ENCODE measurements at places on chromosomes 13 and 19. TPM values are rescaled to one million over a fixed set of nuclear protein-coding genes. Genes with fewer than 3 reads are reported as not detected.

GRCh38 chr13:78787190-78787589 lies 128.2 kb upstream of the OBI1 start:
- no peak for DNase-seq

DNA sequence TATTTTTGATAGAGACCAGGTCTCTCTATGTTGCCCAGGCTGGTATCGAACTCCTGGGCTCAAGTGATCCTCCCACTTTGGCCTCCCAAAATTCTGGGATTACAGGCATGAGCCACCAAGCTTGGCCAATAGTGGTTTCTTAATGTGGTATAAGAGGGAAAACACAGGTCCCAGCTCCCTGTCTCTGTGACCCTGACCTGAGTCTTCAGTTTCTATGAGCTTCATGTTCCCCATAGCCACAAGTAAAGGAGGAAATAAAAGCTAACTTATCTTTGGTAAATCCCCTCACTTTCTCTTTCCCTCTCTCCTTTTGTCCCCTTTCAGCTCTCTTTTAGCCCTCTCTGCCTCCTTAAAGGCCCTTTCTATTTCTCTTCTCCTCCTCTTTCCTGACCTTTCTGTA lies 50.3 kb downstream of the ABCC4 start:
- no peak for DNase-seq

DNA sequence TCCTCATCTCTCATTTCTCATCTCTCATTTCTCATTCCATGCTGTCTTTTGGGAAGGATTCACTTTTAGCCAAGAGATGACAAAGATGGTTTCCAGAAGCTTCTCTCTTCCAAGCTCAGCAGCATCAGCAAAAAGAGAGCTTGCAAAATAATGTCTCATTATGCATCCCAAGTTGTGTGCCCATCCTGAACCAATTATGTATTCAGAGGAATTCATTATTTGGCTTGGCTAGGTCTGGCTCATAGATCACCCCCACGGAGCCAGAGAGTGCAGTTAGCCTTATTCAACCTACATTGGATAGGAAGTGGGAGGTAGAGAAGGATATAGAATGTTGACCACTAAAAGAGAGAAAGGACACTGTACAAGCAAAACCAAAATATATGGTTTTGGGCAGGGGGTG lies 5.4 kb upstream of the OLFM2 start:
- DNase-seq: no peak

DNA sequence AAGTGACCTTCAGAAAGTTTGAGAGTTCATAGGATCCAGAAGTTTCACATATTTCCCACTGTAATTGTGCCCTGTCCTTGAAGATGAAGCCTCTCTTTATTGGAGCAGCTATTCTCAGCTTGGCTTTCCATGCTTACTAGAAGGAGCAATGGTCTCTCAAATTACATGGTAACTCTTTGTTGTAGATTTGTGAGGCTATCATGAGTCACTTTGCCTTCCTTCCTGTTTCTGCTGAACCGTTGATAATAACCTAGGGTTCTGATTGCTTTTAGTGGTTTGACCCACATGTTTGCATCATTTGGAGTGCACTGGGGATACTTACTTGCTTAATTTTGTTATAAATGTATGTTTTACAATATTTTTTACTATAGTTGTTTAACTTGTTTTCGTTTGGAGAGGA lies 772.9 kb upstream of the SLITRK6 start:
- DNase-seq: no peak

DNA sequence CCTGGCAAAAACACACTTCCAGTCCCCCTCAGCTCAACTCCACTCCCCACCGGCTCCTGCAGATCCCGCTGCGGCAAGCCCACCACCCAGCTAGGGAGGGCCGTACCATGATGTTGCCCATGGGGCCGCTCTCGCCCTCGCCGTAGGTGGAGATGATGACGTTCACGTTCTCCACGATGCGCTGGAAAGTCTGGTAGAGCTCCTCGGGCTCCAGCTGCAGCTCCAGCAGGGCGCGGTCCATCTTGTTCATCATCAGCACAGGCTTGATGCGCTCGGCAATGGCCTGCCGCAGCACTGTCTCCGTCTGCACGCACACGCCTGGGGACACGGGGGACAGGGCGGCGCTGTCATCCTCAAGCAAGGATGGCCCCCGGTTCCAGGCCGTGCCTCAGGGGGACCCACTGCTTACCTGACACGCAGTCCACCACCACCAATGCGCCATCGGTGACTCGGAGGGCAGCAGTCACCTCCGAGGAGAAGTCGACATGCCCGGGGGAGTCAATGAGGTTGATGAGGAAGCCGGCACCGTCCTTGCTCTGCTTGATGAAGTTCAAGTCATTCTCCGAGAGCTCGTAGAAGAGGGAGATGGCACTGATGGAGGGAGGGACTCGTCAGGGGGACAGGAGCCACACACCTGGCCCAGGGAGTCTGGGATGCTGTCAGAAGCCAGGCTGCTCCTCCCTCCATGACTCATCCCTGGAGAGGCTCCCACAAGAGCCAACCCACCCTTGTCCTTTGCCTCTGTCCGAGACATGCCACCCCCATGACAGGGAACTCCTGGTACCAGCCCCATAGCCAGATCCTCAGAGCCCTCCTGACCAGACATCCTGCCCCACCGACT lies 2.3 kb downstream of the EEF2 start:
- no peak for DNase-seq

The PRR22 gene
- total RNA-seq: 0.98 TPM

All from vagina (tissue), 2 donors.